PC-3 (cell line): ENCODE measurements at places on chromosomes 1 and 21. TPM values are rescaled to one million over a fixed set of nuclear protein-coding genes. Genes with fewer than 3 reads are reported as not detected.

DNA sequence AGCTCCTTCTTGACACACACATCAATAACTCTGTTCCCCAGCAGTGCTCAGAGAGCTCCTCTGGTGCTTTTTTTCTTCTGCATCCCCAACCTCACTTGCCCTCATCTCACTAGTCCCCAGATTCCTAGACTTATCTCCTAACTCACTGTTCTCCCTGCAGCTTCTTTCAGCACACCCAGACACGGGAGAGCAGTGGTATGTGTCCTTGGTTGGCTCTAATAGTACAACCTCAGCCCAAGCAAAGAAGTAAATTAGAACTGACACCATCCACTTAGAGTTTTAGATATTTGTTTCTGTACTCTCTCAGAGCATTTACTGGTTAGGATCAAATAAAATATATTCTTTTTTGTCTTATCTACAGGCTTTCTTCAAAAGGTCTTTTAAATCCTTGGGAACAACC is 201.4 kb upstream of the SNX7 start:
- H3K27ac ChIP-seq: no peak overlapping the region
- no peaks in the 10 kb centered on the region for H3K36me3 ChIP-seq
- no peak for DNase-seq
- H3K27me3 ChIP-seq: no peaks in the 10 kb centered on the region
- H3K4me1 ChIP-seq: no peaks in the 10 kb centered on the region

GRCh38 chr1:101240041-101240430 is 3.2 kb downstream of the S1PR1 start:
- H3K4me1 ChIP-seq: peaks cover 9% of the 10 kb centered on the region; the same call in 1 of the 2 replicates
- no peaks in the 10 kb centered on the region for H3K36me3 ChIP-seq
- no peak for DNase-seq
- no peak overlapping the region for H3K27ac ChIP-seq

GRCh38 chr1:206703661-206704060 is 19.0 kb downstream of the MAPKAPK2 start:
- no peaks in the 10 kb centered on the region for H3K36me3 ChIP-seq
- H3K4me3 ChIP-seq: no peak overlapping the region
- DNase-seq: no peak
- H3K27ac ChIP-seq: no peak overlapping the region
- H3K4me1 ChIP-seq: peaks cover 9% of the 10 kb centered on the region

DNA sequence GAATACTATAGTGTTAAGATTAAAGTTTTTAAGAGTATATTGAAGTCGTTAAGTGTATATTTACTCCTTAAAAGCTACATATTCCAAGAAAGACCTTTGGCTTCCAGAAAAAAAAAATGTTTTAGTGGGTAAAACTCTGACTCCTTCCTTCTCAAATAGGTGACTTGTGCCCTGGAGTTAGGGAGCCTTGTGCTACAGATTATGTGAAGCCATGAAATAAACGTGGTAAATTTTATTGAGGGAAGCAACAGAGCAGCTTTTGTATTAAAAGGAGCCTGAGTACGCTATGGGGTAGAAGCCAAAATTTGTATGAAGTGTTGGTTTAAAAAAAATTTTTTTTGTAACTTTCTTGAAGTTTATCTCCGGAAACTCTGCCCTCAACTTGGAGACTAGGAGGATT is 994 bp downstream of the RO60 start:
- peak overlapping the region; percentile 87 for H3K4me3 ChIP-seq
- H3K4me1 ChIP-seq: peaks cover 34% of the 10 kb centered on the region
- H3K27me3 ChIP-seq: no peaks in the 10 kb centered on the region
- H3K27ac ChIP-seq: peak overlapping the region; percentile 86

TAS1R1 gene
- total RNA-seq: not detected in 2 replicates

- H3K36me3 ChIP-seq: no peaks in the 10 kb centered on the region
- H3K4me3 ChIP-seq: no peak within 1 kb of the TSS
- DNase-seq: no peak
- H3K27ac ChIP-seq: no peak within 1 kb of the TSS
Measured at GRCh38 chr1:158180741-158181576, at the start of gene CD1D. CD1D (plus strand) TSS chr1:158180895; CDS start chr1:158181102, 207 bp downstream.

DNA sequence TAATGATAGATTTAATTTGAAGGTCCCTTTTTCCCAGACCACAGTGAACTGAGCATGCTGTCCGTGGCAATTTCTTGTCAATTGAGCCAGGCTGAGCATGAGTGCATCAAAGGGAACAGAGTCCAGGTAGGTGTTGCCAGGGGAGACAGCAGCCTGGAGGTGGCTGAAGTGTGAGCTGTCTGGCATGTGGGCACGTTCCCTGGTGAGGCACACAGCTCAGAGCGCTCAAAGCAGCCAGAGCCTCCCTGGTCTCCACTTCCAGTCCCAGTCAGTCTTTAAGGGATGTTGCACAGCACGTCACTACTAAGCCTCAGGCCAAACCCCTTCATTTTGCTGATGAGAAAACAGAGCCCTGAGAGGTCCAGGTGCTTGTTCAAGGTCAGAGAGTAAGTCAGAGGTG is 251.4 kb downstream of the MATN1 start:
- H3K4me3 ChIP-seq: no peak overlapping the region
- DNase-seq: no peak
- H3K36me3 ChIP-seq: no peaks in the 10 kb centered on the region

DNA sequence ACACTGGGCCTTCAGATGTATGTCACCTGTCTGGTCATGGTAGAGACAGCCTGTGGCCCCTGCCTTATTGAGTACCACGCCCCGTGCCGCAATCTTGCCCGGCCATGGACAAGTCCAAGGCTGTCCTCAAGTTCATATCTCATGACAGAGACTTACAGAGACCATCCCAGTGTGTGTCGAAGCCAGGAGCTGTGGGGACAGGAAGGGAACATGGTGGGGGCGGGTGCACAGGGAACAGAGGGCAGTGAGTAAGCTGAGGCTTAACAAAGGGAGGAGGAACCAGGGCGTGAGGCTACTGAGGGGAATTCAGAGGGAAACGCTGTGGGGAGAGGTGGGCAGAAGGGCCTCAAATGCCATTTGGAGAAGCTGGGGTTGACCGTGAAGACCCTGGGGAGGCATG is 75.8 kb downstream of the ALPL start:
- H3K27ac ChIP-seq: no peak overlapping the region
- H3K4me1 ChIP-seq: peaks cover 14% of the 10 kb centered on the region
- no peak for DNase-seq
- no peaks in the 10 kb centered on the region for H3K27me3 ChIP-seq

DNA sequence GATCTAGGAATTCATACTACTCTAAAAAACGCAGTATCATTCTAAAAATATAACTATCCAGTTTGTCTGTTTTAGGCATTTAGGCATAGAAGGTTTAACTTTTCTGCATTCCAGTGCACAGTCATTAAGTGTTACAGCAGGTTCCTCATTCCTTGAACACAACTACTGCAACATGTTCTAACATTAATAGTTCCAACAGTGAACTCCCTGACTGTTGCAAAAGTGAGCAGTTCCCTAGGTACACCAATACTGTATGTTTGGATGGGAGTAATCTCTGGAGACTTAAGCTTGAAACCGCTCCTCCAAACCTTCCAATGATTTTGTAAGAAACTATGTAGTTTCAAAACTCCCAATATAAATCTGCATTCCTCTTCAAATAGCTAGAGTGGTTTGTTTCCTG is 46.2 kb downstream of the UCHL5 start:
- no peaks in the 10 kb centered on the region for H3K27me3 ChIP-seq
- no peak for DNase-seq
- no peak overlapping the region for H3K27ac ChIP-seq
- peaks cover 9% of the 10 kb centered on the region; the same call in 1 of the 2 replicates for H3K36me3 ChIP-seq

DNA sequence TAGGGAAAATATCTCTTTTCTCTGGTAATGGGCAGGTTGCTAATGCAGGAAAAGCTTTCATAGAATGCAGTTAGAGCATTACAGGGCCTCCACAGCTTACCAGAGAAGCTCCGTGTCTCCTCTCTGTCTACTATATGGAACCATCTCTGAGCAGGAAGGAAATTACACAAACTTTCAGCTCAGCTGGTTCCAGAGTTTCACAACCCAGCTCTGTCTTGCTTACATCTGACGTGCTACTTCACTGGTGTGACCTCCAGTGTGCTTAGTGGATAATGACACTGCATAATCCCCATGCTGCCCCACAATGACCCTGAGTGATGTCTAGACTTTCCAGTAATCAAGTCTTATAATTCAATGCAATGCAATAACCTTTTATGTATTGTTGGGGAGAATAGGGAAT is 4.3 kb upstream of the FGGY start:
- H3K4me3 ChIP-seq: no peak overlapping the region
- H3K4me1 ChIP-seq: peaks cover 12% of the 10 kb centered on the region
- DNase-seq: no peak
- no peak overlapping the region for H3K27ac ChIP-seq

DNA sequence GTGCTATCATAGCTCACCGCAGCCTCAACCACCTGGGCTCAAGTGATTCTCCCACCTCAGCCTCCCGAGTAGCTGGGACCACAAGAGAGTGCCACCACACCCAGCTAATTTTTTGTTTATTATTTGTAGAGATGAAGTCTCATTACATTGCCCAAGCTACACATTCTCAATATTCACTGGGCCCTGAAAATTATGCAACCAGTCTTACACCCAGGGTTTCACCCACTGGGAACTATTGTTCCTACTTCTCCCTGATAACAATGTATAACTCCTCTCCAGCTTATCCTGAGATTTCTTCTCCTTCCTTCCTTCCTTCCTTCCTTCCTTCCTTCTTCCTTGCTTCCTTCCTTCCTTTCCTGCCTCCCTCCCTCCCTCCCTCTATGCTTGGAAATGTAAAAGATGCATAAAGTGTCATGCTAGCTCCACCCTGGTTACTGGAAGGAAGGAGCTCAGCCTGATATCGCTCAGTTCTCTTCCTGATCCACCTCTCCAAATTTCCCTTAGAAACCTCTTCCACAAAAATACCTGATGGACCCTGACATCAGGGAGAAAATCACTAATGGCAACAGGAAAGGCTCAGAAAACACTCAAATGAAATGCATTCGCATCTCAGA is 11.2 kb upstream of the VSIG8 start:
- H3K36me3 ChIP-seq: no peaks in the 10 kb centered on the region
- no peak for DNase-seq
- H3K27ac ChIP-seq: no peak overlapping the region
